ENCODE measurements at places on chromosomes 11 and 22.
A peak's percentile ranks its signal among the peaks of the same experiment; 100 is the strongest.

DNA sequence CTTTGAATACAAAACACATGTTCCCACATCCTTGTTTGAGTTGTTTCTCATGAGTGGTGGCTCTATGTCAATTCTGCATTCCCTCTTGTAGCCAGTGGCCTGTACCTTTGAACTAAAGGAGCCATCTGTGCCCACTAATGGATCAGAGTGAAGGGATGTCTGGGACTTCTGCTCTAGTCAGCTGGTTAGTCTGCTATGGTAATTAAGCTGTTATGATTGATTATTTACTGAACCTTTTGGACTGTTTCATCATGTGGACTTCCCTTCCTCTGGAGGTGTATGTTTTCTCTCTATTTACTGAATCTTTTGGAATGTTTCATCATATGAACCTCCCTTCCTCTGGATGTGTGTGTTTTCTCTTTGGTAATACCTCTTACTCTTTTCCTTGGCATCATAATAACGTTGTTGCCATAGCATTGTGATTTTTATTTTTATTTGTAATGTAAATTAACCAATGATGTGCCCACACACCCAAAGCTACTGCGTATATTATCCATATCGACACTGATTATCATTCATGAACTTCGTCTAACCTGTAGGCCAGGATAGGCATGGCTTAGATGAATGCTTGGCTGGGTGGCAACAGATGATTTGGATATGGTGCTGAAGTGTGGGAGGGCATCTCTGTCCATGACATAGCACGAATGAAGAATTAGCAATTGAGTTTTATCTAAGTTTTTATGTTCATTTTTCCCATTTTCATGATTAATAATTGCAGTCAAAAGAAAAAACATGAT lies 112.3 kb upstream of the SORL1-AS1 start:
- no peak for DNase-seq

DNA sequence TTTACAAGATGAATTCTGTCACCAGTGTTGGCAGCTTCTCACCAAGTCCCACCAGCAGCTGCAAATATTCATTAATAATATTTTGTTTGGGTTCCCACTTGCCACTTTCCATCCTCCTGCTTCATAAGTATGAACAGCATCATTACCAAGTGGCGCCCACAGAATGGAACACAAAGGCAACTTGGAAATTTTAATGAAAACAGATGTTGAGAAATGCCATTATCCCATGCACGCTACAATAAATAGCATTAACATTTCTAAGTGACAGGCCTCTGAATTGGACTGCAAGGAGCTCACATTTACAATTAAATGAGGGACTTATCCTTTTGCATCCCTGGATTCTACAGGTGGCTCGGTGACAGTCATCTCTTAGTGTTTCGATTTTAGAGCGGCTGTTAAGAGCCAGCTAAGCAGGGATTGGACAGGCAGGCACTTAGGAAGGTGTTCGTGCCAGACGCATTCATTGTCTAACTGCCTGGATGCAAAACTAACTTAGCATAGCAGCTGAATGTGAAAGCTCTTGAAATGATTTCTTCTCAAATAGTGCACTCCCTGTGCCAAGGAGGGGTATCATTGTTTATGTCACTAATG lies 170.3 kb downstream of the KIRREL3 start:
- DNase-seq, result no peak

DNA sequence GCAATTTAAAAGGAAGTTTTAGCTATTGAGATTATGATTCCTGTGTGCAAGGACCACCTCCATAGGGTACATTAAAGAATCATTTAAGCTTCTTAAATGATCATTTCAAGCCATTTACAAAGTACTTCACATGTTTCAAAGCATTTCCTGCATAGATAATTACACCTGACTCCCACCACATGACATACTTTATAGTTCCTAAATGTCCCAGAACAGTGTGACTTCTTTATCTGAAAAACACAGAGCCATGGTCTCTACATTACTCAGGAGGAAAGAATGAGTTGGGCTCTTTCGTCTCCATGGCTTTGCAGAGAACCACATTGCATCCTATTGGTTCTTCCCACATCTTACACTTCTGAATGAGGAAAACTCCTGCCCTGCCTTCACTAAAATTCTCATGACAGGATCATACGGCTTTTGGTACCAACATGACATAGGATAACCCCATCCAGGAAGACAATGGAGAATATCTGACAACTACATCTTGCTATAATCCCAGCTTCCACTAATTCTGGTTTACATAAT lies 88.6 kb downstream of the ETS1 start:
- DNase-seq, result peak; percentile 66

- no peak for DNase-seq
These were observed 8.3 kb downstream of the FTH1 start for GRCh38 chr11:61959114-61959513.

DNA sequence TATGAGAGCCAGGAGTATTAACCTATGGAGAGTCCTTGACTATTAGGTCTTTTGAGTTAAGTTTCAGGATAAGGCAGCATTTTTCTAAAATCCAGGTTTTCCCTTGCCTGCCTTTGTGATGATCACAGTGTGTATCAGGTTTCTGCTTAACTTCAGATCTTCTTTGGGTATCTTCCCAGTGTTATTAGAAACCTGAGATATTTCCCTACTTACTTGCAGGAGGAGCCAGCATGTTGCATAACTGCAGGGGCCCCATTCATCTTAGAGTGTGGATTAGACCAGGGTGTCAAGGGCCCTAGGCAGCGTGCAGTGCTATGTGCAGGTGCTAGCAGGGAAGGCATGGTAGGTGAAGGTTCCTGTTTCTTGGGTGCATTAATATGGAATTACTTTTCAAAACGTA lies 69.5 kb downstream of the ZNRF3 start:
- DNase-seq, result peak; percentile 83

DNA sequence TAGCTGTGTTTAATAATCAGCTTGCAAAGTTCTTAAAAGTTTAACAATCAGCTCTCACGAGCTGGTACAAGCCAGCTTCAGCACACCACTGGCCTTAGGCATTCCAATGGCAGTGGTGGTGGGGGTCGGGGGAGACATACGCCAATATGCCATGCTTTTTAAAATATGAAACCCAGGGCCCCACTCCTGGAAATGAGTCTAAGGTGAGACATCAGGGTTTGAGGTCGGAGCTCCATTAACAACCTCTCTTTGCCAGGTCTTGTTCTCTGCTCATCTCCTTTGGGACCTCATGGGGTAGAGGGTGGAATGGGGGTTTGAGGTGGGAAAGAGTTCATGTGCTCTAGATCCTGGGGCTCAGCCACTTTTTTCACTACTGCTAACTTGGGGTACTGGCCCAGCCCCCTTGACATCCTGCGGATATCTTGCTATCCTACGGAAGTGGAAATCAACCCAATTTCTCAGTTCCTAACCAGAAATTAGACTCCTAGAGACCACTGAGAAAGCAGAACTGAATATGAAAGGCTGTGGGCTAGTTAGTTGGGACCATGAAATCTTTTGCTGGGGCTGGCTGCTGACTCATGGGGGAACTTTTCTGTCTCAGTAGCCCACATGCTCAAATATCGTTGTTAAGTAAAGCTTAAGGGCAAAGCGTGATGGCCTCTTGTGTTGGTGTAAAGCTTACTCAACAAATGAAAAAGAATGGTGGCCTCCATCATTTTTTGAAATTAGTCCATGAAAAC lies 90.1 kb downstream of the PDHX start:
- DNase-seq, result peak; percentile 35

DNA sequence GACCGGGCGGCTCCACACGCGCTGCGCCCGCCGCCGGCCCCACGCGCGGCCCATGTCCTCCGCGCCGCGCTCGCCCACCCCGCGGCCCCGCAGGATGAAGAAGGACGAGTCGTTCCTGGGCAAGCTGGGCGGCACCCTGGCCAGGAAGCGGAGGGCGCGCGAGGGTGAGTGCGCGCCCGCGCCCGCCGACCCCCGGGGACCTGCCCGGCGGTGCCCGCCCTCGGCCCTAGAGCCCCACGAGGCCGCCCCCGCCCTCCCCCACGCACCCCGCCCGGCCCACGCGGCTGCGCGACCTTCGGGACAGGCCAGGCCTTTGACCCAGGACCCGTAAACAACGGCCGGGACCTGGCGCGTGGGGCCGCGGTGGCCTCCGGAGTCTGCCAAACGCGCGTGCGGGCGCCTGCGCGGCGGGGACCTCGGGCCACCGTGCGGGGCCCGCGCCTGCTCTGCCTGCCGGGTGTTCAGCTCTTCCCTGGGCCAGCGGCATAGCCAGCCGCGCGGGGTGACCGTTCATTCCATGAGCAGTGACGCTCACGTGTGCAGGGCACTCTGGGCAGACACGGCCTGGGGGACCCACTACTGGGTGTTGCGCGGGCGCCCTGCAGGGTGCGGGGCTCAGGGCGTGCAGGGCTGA lies at the start of gene PARVB:
TSS of gene PARVB (plus strand) at position 15 of the 634 bp plus-strand sequence. CDS start at position 53, 38 bp downstream.
- peak; percentile 14 for DNase-seq

DNA sequence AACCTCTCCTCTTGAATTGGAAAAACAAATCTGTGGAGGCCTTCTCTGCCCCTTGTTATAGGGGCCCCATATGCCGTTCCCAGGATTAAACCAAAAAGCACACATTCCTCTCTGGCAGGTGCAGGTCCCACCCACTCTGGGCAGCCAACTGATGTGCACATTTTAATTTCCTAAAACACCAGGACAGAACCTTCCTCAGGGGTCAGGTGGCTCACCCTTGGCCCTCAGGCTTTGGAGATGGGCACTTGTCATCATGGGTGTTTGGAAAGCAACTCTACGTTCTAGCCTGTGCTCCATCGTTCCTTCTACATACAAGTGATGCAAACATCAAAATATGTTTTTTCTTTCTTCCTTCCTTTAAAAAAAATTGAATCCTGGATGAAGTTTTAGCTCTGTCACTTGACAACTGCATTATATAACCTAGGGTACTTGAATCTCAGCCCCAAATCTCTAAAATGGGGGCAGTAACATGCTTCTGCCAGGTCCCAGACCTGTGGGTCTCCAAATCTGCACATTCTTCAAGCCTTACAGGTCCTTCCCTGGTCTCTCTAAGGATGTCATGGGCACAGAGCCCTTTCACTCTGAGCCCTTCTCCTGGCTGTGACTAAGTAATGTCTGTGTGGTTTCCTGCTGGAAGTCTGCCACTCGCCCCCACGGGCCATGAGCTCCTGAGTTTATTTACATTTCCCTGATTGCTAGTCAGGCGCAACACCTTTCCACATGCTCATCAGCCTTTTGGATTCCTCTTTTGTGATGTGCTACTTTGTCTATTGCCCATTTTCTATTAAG lies 43.8 kb downstream of the KCNQ1OT1 start:
- DNase-seq, result peak; percentile 52

DNA sequence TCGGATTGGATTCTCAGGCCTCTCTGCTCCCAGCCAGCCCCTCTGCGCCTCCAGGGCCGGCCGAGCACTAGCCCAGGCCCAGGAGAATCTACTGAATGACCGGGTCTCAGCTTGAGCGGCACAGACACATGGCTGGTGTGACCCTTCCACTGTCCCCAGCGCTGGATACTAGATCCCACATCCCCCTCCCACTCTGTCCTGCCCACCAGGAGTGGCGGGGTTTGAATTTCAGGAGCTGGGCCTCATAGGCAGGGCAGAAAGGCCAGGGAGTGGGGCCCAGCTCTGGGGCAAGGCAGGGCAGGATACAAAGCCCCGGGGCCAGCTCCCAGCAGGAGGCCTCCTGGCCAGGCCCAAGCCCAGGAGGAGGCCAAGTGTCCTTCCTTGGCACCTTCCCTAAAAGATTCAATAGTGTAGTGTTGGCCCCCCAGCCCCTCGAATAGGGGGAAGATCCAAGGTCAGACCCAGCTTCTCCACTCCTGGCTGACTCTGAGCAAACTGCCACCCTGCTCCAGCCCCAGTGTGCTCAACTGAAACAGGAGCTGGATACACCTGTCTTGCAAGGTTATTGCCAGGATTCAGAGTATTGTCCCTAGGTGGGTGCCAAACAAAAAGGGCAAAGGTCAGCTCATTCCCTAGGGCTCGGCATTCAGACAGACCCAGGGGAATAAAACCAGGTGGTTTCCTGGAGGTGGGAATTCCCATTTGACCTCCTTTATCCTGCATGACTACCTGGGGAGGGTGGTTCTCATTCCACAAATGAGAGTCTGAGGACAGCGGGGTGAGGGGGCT lies 22.5 kb upstream of the TCF20 start:
- no peak for DNase-seq

DNA sequence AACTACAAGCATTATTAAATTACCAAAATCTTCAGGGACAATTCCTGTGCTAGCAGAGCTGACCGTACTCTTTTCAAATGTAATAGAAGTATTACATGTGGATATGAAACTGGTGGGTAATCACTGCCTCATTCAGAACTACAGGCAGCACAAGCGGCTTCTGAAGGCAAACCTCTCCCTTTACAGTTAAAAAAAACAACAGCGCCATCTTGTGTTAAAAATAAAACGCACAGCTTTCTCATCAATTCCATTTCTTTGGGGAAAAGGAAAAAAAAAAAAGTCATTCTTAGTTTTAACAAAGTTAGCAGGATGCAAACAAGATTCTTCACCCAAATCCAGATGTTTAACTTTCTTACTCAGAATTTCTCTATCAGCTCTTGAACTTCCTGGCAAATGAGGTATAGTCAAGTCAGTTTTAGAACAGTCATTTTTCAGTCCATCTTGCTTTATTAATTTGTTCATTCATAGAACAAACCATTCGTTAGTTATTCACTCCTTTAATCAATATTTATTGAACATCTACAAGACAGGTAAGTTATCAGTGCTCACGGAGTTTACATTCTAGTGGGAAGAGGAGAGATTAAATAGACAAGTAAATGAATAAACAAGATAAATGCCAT lies 331.8 kb upstream of the MPPED2 start:
- peak; percentile 40 for DNase-seq

DNA sequence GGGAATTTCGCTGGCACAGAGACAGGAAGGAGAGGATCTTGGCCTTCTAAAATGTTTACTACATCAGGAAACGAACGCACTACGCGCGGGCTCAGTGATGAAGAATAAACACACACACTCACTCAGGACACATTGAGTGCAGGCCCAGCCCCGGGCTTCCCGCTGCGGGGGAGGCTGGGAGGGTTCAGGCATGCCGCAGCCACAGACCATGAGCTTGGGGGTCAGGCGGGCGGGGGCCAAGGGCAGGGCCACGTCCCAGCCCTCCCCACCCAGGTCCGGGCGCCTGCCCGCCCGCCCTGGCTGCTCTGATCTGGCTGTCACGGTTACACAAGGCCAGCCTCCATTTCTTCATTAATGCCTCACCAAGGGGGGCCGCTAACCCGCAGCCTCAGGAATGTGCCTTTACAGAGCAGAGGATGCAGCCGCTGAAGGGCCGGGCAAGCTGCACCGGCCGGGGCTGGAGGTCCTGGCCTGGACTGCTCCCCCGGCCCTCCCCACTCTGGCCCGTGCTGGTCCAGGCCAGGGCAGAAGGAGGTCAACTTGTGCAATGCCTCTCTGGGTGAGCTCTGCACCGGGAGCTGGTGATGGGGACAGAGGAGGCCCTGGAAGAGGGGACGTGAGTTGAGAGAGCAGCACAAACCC lies 41.7 kb downstream of the IGF2 start:
- DNase-seq, result peak; percentile 92

- no peak for DNase-seq
These were observed 358.3 kb upstream of the CTSC start for GRCh38 chr11:88695689-88696414.

- DNase-seq, result peak; percentile 53
These were observed 177.6 kb downstream of the IGLL1 start for GRCh38 chr22:23402275-23403151.

All from iris pigment epithelial cell (primary cell).